Fibroblast of the aortic adventitia (primary cell): ENCODE measurements at places on chromosomes 7 and 10. TPM values are rescaled to one million over a fixed set of nuclear protein-coding genes. Genes with fewer than 3 reads are reported as not detected.

The OR6V1 gene
- not detected in 2 replicates for total RNA-seq

The HNRNPH3 gene
- total RNA-seq, result 16.7 and 20.9 TPM in 2 replicates

The FAM237B gene
- total RNA-seq, result not detected in 2 replicates

The AKR1D1 gene
- total RNA-seq, result not detected in 2 replicates

The SPAM1 gene
- not detected in 2 replicates for total RNA-seq

The STEAP2 gene
- 16.0 and 28.4 TPM in 2 replicates for total RNA-seq

The ZCWPW1 gene
- 2.4 and 3.0 TPM in 2 replicates for total RNA-seq

The FKBP9 gene
- 387 and 831 TPM in 2 replicates for total RNA-seq

The OR9A2 gene
- total RNA-seq, result not detected in 2 replicates

The PAX2 gene
- not detected in 2 replicates for total RNA-seq

The ATOH7 gene
- not detected in 2 replicates for total RNA-seq

The FAM25A gene
- total RNA-seq, result not detected in 2 replicates

The SLC29A4 gene
- total RNA-seq, result 0.49 and 0.90 TPM in 2 replicates

The CLCN1 gene
- total RNA-seq, result 0.16 TPM in 1 of 2 replicates, not detected in the other

The EPHB4 gene
- 24.9 and 37.9 TPM in 2 replicates for total RNA-seq

GRCh38 chr7:137618748-137619147, 228.0 kb downstream of the DGKI start:
- DNase-seq, result no peak

GRCh38 chr7:143205560-143206293, 16.1 kb upstream of the TAS2R40 start:
- DNase-seq, result no peak

GRCh38 chr10:6035931-6036575, 26.1 kb downstream of the IL2RA start:
- no peak for DNase-seq

- peak; percentile 28 for DNase-seq
Observed at GRCh38 chr7:108308903-108309302, 147.3 kb downstream of the NRCAM start.

DNA sequence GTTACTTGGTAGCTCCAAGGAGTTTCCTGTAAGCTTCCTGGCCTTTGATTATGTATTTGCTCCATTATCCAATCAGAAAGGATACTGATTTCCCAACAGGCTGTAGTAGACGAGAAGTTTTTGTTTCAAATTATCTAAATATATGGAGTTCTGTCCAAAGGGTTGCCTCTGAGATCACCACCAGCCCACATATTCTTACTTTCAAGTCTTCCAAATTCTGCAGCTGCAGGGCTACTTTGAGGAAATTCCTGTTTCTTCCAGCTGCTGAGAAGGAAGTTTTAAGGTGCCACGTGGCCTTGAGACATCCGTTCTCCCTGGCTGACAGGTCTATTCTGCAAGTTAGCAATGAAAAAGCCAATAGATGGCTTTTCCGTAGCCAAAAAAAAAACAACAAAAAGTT, 286.0 kb downstream of the TWIST1 start:
- DNase-seq, result peak; percentile 58

DNA sequence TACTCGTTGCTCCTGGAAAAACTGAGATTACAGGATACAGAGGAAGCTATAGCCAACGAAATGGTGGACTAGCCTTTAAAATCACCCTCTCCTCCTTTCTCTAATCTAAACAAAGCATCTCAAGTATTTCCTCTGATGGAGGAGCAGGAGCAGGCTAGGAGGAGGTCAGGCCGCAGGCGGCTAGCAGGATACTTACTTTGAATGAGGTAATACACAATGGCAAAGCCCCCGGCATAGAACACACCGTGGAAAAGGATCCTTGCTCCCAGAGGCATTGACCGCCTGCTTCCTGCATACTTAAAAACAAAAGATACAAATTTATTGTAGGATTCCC, 64.4 kb downstream of the STK17A start:
- DNase-seq, result peak; percentile 93

- no peak for DNase-seq
Observed at GRCh38 chr10:52409928-52410327, 95.8 kb downstream of the DKK1 start.

- no peak for DNase-seq
Observed at GRCh38 chr10:8321990-8322389, 267.5 kb downstream of the GATA3 start.

DNA sequence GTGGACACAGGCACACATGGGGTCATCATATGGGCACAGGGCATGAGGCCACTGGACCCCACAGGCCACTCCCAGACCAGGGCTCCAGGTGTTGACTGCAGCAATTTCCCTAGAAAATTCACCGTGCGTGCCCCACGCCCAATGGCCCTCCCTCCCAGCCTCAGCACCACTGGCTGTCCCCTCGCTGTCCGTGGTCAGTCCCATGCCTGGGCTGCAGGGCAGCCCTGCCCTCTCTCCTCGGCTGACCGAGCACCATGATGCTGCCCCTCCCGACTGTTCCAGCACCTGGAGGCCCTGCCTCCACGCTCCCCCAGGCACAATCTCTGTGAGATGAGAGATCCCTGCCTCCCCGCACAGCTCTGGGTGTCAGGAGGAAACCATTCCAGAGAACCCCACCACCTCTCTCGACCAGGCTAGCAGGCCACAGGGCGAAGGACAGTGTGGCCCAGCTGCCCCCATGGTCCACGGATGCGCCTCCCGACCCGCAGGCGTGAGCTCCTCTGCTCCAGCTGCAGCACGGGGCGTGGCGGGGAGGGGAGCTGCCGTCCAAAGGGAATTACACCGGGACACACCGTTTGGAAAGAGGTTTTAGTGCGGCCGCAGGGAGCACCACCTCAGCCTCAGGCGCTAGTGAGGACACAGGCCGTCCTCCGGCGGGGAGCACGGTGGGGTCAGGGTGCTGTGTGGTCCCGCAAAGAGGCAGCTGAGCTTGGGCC, 12.6 kb downstream of the NUDT1 start:
- DNase-seq, result no peak

DNA sequence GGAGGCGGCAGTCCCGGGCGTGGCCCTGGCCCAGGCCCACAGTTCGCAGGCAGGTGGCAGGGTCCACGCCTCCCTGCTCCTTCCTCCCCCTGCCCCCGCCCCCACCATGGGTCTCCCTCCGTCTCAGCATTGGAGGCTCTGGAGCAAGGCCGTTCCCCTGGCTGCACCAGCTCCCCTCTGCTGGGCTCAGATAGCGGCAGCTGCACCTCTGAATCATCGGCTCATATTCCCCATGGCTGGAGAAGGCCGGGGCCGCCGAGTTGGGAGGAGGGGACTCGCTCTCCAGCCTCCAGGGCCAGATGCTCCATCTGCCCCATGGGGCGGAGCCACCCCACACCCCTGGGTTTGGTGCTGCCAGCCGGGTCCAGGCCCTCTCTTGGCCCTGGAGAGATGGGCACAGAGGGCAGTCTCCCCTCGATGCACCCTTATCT, 145.0 kb downstream of the ELFN1 start:
- no peak for DNase-seq

GRCh38 chr7:3795781-3796180, 494.7 kb downstream of the SDK1 start:
- DNase-seq, result no peak

- DNase-seq, result peak; percentile 36
Observed at GRCh38 chr10:121928528-121928884, 675 bp upstream of the ATE1 start.

- peak; percentile 32 for DNase-seq
Observed at GRCh38 chr7:46165276-46165675, 244.2 kb upstream of the IGFBP3 start.

GRCh38 chr10:71082960-71083715, 129.2 kb upstream of the UNC5B start:
- DNase-seq, result no peak

- peak; percentile 41 for DNase-seq
Observed at GRCh38 chr7:129670656-129671055, 59.1 kb downstream of the NRF1 start.

- no peak for DNase-seq
Observed at GRCh38 chr10:102770108-102770482, 26.3 kb downstream of the WBP1L start.

DNA sequence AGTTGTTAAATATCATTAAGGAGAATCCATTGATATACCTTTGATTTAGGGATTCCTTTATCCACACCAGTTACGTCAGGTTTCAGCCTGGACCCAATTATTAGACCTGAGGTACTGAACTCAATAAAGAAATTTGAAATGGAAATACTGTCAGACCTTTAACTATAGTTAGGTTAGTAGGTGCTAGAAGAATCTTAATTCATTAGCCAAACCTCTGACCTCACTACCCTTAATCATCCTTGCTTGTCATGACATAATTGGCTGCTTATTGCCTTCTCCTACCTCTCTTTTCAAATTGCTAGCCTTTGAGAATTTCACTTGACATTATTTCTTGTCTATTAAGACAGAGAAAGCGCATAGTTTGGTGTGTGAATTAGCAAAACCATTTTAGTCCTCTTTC, 27.1 kb downstream of the SMNDC1 start:
- no peak for DNase-seq

GRCh38 chr10:66844176-66844942, 81.5 kb upstream of the LRRTM3 start:
- no peak for DNase-seq

- DNase-seq, result no peak
Observed at GRCh38 chr7:5001911-5002310, 42.9 kb upstream of the MMD2 start.

DNA sequence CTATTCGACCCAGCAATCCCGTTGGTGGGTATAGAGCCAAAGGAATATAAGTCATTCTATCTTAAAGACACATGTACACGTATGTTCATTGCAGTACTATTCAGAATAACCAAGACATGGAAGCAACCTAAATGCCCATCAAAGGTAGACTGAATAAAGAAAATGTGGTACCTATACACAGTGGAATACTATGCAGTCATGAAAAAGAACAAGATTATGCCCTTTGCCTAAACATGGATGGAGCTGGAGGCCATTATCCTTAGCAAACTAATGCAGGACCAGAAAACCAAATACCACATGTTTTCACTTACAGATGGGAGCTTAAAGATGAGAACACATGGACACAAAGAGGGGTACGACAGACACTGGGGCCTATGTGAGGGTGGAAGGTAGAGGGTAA, 845.3 kb downstream of the TYW1 start:
- DNase-seq, result no peak

GRCh38 chr7:47039904-47040303, 542.0 kb downstream of the TNS3 start:
- DNase-seq, result peak; percentile 89

GRCh38 chr10:78868048-78868447, 200.7 kb upstream of the ZMIZ1 start:
- no peak for DNase-seq

DNA sequence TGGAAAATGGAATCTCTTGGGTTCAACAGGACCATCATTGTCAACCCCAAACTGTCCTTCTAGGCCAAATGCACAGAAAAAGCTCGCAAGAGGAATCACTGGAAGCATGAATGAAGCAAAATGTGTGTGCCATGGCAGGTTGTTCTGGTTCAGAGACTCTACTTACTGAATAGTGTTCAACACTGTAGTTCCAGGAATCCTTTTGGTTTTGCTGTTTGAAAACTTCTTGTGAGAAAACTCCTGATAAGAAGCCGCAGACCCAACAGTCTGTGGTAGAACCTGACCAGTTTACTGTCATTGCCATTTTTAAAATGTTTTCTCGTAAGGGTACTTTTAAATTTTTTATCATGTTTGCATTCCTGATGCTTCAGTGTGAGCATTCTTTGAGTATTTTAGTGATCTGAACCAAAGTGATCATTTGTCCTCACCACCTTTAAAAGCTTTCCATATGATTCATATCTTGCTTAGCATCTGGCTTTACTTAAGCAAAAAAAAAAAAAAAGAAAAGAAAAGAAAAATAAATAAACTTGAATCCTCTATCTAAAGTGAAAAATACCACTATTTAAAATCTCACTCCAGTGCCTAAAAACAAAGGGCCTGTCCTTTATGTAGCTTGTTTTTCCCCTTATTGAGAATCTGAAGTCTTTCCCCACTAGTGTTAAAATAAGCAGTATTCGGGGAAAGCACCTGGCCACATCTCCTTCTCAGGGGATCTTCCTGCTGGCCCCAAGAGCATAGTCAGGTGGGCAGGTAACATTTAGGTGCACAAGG, 92.4 kb downstream of the WNT2 start:
- DNase-seq, result peak; percentile 98

- DNase-seq, result no peak
Observed at GRCh38 chr7:70583965-70584883, 547.7 kb upstream of the GALNT17 start.

DNA sequence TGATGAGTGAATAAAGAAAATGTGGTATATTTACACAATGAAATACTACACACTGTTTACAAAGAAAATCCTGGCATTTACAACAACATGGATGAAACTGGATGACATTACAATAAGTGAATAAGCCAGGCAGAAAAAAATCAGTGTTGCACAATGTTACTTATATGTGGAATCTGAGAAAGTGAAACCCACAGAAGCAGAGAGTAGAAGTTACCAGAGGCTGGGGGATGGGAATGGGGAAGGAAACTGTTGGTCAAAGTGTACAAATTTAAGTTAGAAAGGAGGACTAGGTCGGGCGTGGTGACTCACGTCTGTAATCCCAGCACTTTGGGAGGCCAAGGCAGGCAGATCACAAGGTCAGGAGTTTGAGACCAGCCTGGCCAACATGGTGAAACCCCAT, 538.5 kb upstream of the MKI67 start:
- DNase-seq, result no peak

GRCh38 chr7:147103224-147103623, 986.6 kb downstream of the CNTNAP2 start:
- no peak for DNase-seq

- peak; percentile 97 for DNase-seq
Observed at GRCh38 chr7:86932038-86932512, 127.4 kb downstream of the ELAPOR2 start.
